ENCODE measurements at places on chromosomes 5 and 9.

DNA sequence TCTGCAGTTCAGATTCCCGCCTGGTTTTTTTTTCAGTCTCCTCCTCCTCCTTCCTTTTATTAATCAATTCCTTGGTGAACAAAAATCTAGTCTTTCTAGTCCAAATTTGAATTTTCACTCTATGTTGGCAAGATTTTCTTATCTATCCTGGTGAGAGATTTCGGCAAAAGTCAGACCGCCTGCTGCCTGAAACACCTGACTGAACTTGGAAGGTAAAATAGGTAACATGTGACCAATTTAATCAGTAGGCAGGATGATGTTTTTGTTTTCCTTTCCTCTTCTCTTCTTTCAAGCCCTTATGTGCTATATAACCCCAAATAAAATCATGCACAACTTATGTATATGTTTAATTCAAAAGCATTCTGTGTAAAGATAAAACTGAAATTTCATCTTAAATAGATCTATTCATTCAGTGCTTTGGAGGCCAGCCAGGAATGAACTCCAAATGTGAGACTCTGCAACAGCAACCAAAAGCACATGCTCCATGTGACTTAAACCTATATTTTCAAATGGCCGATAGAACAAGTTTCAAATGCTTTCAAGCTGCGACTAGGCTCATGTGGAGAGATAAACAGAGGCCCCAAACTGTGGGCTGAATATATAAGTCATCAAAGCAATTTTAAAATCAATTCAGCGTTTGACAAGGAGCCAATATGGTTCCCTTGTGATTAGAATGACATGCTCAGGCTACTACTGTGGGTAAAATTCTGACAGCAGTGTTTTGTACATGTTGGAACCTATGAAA, 100.4 kb upstream of the SEMA6A start:
- no peak for DNase-seq

GRCh38 chr9:71209890-71210289, 88.5 kb upstream of the TRPM3 start:
- DNase-seq, result no peak

DNA sequence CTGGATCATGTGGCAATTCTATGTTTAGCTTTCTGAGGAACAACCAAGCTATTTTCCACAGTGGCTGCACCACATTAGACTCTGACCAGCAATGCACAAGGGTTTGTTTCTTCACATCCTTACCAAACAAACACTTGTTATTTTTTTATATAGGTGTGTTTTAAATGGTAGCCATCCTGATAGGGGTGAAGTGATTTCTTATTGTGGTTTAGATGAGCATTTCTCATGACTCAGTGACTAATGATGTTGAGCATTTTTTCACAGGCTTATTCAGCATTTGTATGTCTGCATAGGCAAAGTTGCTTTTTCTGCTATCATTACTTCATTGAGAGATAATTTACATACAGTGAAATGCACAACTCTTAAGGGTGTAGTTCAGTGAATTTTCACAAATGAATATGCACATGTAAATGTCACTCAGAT, 36.0 kb downstream of the ANKRD33B start:
- DNase-seq, result no peak

DNA sequence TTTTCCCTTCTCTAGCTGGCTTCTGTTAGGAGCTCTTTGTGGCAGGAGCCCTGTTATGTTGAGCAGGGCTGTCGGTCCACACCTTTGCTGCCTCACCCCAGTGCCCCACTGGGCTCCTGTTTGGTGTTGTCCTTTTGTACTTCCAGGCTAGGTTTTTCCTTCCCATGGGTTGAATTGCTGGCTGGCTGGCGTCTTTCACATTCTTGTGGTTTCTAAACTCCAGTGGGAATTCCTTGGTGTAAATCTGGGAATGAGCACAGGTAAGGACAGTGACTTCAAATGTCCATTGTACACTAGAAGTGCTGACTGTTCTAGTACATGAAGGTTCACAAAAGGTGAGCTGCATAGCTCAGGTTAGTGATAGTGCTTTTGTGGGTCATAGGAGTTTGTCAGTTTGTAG, 30.4 kb downstream of the RASGRF2 start:
- no peak for DNase-seq

- DNase-seq, result peak; percentile 16
These were observed 332.3 kb downstream of the CWC27 start for GRCh38 chr5:65100911-65101631.

DNA sequence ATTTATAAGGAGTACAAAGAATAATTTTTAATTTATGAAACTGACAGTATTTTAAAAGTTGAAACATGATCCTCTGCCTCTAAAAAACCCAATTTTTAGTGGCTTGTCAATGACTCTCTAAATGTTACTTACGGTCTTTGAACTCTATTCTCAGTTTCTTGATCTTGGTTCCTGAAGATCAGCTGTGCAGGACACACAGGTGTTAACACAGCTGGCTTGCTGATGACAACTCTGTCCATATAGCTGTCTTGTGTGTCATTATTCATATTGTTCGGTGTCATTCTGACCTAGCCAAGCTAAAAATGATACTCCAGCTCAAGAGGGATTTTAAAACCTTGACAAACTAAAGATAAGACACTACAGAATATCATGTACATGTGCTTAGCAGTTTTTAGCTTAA, 314.5 kb downstream of the CCDC171 start:
- no peak for DNase-seq

- DNase-seq, result no peak
These were observed 39.4 kb downstream of the RNF44 start for GRCh38 chr5:176497852-176498251.

DNA sequence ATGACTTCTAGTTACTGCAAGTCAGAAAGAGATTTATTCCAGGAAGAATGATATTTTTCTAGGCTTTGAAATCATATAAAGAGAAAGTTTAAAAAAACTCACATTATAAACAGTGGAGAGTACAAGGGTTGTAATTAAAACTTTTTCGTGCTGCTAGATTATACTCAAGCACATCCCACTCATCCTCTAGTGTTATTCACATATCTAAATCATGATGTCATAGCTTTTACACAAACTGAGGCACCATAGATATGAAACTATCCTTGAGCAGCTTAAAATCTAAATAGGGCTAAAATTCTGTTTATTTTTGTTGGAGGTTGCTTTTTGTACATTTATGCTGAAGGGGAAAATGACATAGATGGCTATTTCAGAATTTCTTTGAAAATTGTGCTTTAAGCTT, 30.0 kb downstream of the TENT2 start:
- DNase-seq, result no peak

DNA sequence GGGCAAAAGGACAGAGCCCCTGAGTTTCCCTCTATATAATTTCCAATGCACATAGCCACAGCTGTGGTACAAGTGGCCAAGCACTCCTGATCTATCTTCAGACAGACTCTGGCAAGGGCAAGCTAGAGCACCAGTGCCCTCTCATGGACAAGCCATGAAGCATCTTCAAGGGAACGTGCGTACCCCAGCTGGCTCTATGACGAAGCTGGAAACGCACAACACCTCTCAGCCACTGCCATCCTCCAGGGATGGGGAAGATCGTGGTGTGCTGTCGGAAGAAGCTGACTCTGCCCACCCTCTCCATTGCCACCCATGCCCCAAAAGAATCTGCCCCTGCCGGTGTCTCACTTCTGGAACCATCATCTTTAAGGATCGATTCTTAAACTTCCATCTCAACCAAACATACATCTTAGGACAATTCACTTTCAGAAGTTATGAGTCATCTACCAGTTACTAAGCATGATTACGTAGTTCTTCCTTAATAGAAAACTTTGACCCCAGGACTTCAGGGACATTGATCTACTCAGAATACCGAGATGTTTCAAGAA, 482.9 kb downstream of the AGTPBP1 start:
- peak; percentile 94 for DNase-seq

All from Ammon's horn (tissue), 1 donor.